ENCODE measurements at places on chromosomes 4 and X. TPM values are rescaled to one million over a fixed set of nuclear protein-coding genes. Genes with fewer than 3 reads are reported as not detected.

DNA sequence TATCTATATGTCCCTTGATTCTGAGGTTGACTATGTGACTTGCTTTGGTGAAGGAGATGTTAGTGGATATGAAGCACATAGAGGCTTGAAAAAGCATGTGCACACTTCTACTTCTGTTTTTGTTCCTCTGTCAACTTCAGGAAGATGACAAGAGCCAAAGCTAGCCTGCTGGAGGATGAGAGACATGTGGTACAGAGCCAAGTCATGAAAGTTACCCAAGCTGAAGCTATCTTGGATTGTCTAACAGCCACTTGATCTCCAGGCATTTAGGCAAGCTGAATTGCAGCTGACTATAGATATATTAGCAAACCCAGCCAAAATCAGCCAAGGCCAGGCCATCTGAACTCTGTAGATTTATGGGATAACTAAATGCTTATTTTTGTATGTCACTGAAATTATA, 70.8 kb upstream of the DYNLT3 start:
- H3K36me3 ChIP-seq: no peaks in the 10 kb centered on the region
- H3K27me3 ChIP-seq: peaks cover 59% of the 10 kb centered on the region
- H3K4me1 ChIP-seq: no peaks in the 10 kb centered on the region
- no peak overlapping the region for H3K27ac ChIP-seq
- no peak for DNase-seq

- H3K4me1 ChIP-seq: no peaks in the 10 kb centered on the region
- DNase-seq: no peak
- H3K36me3 ChIP-seq: no peaks in the 10 kb centered on the region
- no peak overlapping the region for H3K27ac ChIP-seq
These were observed 490.4 kb upstream of the ZFP42 start for GRCh38 chr4:187504974-187505797.

DNA sequence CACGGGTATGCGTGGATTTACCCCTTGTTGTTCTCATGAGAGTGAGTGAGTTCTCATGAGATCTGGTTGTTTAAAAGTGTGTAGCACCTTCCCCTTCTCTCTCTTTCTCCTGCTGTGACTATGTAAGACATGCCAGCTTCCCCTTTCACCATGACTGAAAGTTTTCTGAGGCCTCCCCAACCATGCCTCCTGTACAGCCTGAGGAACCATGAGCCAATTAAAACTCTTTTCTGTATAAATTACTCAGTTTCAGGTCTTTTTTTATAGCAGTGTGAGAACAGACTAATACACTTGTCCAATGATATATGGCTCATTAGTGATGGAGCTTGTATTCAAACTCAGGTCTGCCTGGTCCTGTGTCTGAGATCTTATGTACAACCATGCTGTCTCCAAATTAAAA, 28.5 kb upstream of the RTL3 start:
- H3K4me1 ChIP-seq: no peaks in the 10 kb centered on the region
- no peaks in the 10 kb centered on the region for H3K27me3 ChIP-seq
- H3K27ac ChIP-seq: no peak overlapping the region
- H3K36me3 ChIP-seq: no peaks in the 10 kb centered on the region
- H3K4me3 ChIP-seq: no peak overlapping the region

GRCh38 chrX:55129361-55129760, 40.5 kb downstream of the PAGE2 start:
- peaks cover 61% of the 10 kb centered on the region for H3K27me3 ChIP-seq
- H3K4me1 ChIP-seq: no peaks in the 10 kb centered on the region
- no peak overlapping the region for H3K27ac ChIP-seq
- no peak overlapping the region for H3K4me3 ChIP-seq
- DNase-seq: no peak

GRCh38 chrX:130623518-130623917, 221.7 kb downstream of the RBMX2 start:
- H3K4me3 ChIP-seq: no peak overlapping the region
- peaks cover 10% of the 10 kb centered on the region for H3K36me3 ChIP-seq
- H3K27ac ChIP-seq: no peak overlapping the region
- no peak for DNase-seq

MMGT1 gene
- total RNA-seq: 24.1 TPM

GRCh38 chr4:55173580-55173979, 48.2 kb upstream of the KDR start:
- no peaks in the 10 kb centered on the region for H3K36me3 ChIP-seq
- peak; percentile 48 for DNase-seq
- H3K27me3 ChIP-seq: no peaks in the 10 kb centered on the region
- peak overlapping the region; percentile 86 for H3K27ac ChIP-seq
- H3K4me3 ChIP-seq: no peak overlapping the region
- H3K4me1 ChIP-seq: peaks cover 30% of the 10 kb centered on the region

DNA sequence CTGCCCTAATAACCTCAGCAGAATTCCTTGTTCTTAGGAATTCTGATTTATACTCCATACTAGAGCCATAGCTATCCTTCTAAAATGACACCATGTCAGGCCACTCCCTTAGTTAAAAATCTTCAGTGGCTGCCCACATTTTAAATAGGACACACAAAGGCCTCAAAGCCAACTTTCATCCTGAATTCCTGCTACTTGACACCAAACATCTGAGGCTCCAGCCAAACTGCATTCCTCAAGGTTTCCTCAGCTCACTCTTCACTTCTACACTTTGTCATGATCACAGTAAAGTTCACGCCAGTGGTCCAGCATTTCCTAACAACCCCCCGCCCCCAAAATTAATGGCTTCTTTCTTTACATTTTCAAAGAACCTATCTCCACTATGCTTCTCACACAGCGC, 124.3 kb downstream of the ADGRA3 start:
- peaks cover 9% of the 10 kb centered on the region for H3K36me3 ChIP-seq
- no peaks in the 10 kb centered on the region for H3K4me1 ChIP-seq
- no peaks in the 10 kb centered on the region for H3K27me3 ChIP-seq
- no peak overlapping the region for H3K4me3 ChIP-seq

PF4V1 gene
- not detected for total RNA-seq

GRCh38 chr4:6987588-6987961, 55.6 kb upstream of the TADA2B start:
- H3K4me3 ChIP-seq: peak overlapping the region; percentile 97
- DNase-seq: peak; percentile 44
- H3K4me1 ChIP-seq: peaks cover 47% of the 10 kb centered on the region
- H3K27me3 ChIP-seq: no peaks in the 10 kb centered on the region
- H3K27ac ChIP-seq: peak overlapping the region; percentile 95

DNA sequence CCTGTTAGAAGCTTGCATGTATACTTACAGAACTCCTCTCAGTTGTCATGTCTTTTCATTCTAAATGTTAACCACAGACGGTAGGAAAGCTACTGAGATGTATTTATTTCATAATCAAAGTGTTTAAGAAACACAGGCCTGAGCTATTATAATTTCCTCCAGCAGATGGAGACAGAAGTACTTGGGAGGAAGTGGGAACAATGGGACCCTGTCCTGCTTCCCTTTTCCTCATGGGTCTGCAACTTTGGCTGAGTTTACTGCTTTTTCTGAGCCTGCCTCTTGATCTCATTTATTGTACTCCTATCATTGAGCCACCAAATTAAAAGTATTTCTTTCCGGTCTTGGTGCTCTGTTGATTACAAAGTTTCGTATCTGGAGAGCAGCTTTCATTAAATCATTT, 67.7 kb upstream of the SPANXN2 start:
- H3K4me3 ChIP-seq: no peak overlapping the region
- H3K27ac ChIP-seq: no peak overlapping the region
- H3K27me3 ChIP-seq: no peaks in the 10 kb centered on the region
- H3K36me3 ChIP-seq: no peaks in the 10 kb centered on the region

- H3K36me3 ChIP-seq: no peaks in the 10 kb centered on the region
- no peaks in the 10 kb centered on the region for H3K27me3 ChIP-seq
- no peak overlapping the region for H3K4me3 ChIP-seq
- DNase-seq: no peak
- H3K4me1 ChIP-seq: no peaks in the 10 kb centered on the region
These were observed 23.4 kb upstream of the ZNF518B start for GRCh38 chr4:10480616-10481015.

GRCh38 chr4:173500841-173501591, 29.0 kb downstream of the HAND2 start:
- no peaks in the 10 kb centered on the region for H3K4me1 ChIP-seq
- no peaks in the 10 kb centered on the region for H3K36me3 ChIP-seq
- DNase-seq: no peak
- no peak overlapping the region for H3K27ac ChIP-seq
- H3K4me3 ChIP-seq: no peak overlapping the region

PDZD4 gene
- total RNA-seq: 0.29 TPM

COX7B2 gene
- total RNA-seq: not detected

DNA sequence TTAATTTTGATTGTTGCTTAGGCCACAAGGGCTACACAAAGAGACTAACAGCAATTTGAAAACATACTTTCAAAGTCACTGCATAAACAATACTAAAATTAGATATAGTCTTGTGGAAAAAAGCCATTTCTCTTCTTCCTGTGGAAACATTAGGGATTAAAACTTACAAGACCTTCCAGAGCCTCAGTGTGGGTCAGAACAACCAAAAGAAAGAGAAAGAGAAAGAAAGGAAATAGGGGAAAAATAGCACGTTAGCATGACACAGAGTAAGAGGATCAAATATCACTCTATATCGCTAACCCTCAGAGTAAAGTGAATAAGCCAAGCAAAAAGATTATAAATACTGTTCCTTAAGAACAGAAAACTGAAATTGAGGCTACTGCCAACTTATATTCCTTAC, 127.8 kb upstream of the DIAPH2 start:
- no peak for DNase-seq
- peaks cover 55% of the 10 kb centered on the region for H3K27me3 ChIP-seq
- H3K4me1 ChIP-seq: no peaks in the 10 kb centered on the region
- no peaks in the 10 kb centered on the region for H3K36me3 ChIP-seq

DNA sequence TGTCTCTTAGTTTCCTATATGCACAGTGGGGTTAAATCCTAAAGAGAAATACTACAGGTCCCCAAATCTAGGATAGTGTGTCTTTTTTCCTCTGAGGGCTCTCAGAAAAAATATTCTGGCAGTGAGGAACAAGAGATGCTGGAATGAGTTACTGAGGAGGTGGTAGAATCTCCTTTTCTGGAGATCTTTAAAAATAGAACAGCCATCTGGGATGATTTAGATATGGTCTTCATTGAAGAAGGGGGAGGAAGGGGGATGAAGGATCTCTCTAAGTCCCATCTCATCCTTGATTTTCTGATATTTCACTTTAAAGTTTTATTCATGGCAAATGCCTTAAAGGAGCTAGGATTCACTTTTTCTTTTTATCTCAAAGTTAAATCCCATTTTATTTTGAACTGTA, 235.0 kb downstream of the MAML3 start:
- H3K4me3 ChIP-seq: no peak overlapping the region
- DNase-seq: no peak
- H3K4me1 ChIP-seq: peaks cover 5% of the 10 kb centered on the region

- H3K36me3 ChIP-seq: no peaks in the 10 kb centered on the region
- H3K4me3 ChIP-seq: no peak overlapping the region
- no peak for DNase-seq
- H3K27me3 ChIP-seq: no peaks in the 10 kb centered on the region
These were observed 182.0 kb downstream of the ARHGAP24 start for GRCh38 chr4:85656759-85657505.

TAF1 gene
- total RNA-seq: 31.9 TPM

HERC5 gene
- total RNA-seq: 0.54 TPM

HNRNPH2 gene
- total RNA-seq: 44.2 TPM

GRCh38 chr4:80014531-80014930, 58.5 kb downstream of the ANTXR2 start:
- DNase-seq: no peak
- H3K27ac ChIP-seq: no peak overlapping the region
- no peaks in the 10 kb centered on the region for H3K4me1 ChIP-seq
- H3K36me3 ChIP-seq: peaks cover 14% of the 10 kb centered on the region
- no peak overlapping the region for H3K4me3 ChIP-seq

GABRA4 gene
- not detected for total RNA-seq

DNA sequence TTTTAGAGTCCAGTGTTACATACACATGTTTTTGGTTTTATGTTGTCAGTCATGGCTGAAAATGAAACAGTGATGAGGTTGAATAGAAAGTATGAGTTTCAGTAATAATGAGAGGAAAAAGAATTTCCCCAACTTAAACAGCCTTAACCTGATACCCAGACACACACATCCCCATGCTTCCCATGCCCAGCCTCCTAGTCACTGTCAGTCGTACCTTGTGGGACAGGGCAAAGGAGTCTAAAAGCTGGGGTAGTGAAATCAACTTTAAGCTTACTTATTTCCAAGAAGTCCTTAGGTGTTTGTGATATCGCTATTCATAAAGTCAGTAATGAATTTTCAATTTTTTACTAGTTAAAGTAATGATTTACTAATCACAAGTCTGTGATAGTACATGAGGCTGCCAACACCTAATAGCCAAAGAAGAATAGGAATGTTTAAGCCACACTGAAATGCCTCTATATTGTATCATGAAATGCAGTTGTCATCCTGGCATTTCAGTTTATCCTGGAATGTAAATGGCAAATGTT, 24.3 kb upstream of the GPR34 start:
- peaks cover 17% of the 10 kb centered on the region for H3K4me1 ChIP-seq
- no peak overlapping the region for H3K4me3 ChIP-seq
- DNase-seq: no peak
- peaks cover 41% of the 10 kb centered on the region for H3K27me3 ChIP-seq

COQ2 gene
- total RNA-seq: 18.0 TPM

- DNase-seq: no peak
- no peaks in the 10 kb centered on the region for H3K27me3 ChIP-seq
- no peak overlapping the region for H3K4me3 ChIP-seq
- no peak overlapping the region for H3K27ac ChIP-seq
- peaks cover 22% of the 10 kb centered on the region for H3K4me1 ChIP-seq
- no peaks in the 10 kb centered on the region for H3K36me3 ChIP-seq
These were observed 174.0 kb upstream of the MXRA5 start for GRCh38 chrX:3520458-3520857.

CENPVL1 gene
- total RNA-seq: not detected

DNA sequence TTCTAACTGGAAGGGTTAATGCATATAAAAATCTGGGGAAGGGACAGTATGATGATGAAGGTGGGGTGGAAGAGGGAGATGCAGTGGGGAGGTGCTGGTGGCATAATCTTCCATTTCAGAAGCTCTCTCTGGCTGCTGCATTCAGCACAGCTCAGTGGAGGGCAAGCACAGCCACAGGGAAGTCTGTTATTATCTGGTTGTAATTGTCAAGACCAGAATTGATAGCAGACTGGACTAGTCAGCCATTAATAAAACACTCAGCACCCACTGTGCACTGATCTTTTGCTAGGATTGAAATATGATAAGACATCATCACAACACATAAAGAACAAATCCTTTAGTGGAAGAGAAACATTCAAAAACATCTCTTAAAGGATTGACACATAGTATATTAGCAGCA, 414.2 kb upstream of the LCORL start:
- DNase-seq: no peak
- H3K27ac ChIP-seq: no peak overlapping the region
- H3K4me3 ChIP-seq: no peak overlapping the region
- no peaks in the 10 kb centered on the region for H3K4me1 ChIP-seq
- no peaks in the 10 kb centered on the region for H3K27me3 ChIP-seq

PASD1 gene
- not detected for total RNA-seq

DNA sequence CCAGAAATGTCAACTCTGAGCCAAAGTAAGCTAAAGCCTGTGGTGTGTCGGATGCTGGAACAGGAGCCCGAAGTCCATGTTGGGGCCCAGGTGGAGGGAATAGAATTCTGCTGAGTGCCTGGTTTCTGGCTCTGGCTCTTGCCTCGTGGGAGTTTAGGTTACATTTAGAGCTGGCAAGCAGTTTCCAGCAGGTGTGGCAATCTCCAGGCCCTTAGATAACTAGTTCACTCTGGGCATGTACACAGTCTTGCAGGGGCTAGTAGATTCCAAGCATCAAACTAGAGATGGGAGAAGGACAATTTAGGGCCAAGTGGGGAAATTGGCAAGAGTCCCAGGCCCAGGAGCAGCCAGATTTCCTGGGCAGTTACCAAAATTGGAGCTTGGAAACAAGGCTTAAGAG, 56.3 kb upstream of the STOX2 start:
- H3K4me1 ChIP-seq: no peaks in the 10 kb centered on the region
- no peak for DNase-seq
- H3K27ac ChIP-seq: no peak overlapping the region
- no peak overlapping the region for H3K4me3 ChIP-seq

F8A3 gene
- 2.8 TPM for total RNA-seq

RELL1 gene
- 28.6 TPM for total RNA-seq
